ENCODE measurements at places on chromosomes 5 and 9. TPM values are rescaled to one million over a fixed set of nuclear protein-coding genes. Genes with fewer than 3 reads are reported as not detected.

ALDOB gene
- not detected for total RNA-seq

SHROOM1 gene
- 2.0 TPM for total RNA-seq

MARCHF11 gene
- not detected for total RNA-seq

DNA sequence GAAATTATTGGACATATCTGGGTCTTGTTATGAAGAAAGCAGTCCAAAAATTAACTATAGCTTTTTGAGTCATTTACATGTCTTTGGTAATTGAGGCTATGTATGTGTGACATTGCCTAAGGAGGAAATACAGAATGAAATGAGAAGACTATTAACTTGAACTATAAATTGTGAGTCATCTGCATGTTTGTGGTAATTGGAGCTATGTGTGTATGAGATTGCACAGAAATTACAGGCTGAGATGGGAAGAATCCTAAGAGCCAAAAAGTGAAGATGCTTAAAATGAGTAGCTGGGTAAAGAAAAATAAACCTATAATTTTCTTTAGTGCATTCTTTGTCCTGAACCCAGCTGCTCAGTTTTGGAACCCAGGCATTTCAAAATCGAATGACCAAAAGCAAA, 747.6 kb upstream of the EDIL3 start:
- H3K27me3 ChIP-seq, result no peaks in the 10 kb centered on the region
- DNase-seq, result no peak
- no peak overlapping the region for H3K27ac ChIP-seq
- H3K36me3 ChIP-seq, result no peaks in the 10 kb centered on the region

TEK gene
- total RNA-seq, result not detected

SLC46A2 gene
- total RNA-seq, result not detected

DNA sequence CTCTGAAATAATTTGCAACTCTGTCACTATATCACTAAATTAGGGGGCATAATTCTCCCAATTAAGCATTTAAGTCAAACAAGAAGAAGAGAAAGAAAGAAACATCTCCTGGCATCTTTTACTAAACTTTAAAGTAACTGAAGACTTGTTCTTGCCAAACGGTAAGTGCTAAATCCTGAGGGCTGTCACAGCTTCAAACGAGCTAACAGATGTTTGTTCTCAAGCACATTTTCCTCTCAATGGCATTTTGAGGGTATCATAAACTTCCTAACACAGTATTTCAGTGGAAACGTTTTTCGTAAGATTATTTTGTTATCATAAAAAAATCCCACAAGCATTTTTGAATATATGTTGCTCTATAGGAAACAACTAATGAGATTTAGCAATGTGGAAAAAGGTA, 169.5 kb upstream of the TAS2R1 start:
- H3K36me3 ChIP-seq, result no peaks in the 10 kb centered on the region
- no peak overlapping the region for H3K27ac ChIP-seq
- no peaks in the 10 kb centered on the region for H3K27me3 ChIP-seq
- DNase-seq, result no peak
- H3K4me3 ChIP-seq, result no peak overlapping the region

DNA sequence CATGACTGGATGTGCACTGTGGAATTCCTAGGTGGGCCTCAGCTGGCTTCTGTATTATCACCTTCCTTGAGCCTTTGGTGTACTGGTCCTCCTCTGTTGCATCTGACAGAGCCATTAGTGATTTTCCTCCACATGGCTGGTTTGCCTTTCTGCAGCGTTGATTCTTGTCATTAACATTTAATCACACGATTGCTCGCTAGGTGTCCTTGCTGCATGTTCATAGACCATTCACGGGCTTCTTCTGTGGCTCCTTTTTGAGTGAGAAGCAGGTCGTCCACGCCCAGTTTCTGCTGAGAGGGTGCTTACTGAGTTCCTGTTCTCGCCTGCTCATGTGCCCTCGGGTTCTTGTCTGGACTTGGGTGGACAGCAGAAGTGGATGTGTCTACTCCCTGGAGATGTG, 29.3 kb downstream of the ADAMTS16 start:
- no peaks in the 10 kb centered on the region for H3K4me1 ChIP-seq
- no peak for DNase-seq
- no peak overlapping the region for H3K27ac ChIP-seq
- no peaks in the 10 kb centered on the region for H3K36me3 ChIP-seq
- no peak overlapping the region for H3K4me3 ChIP-seq
